ENCODE measurements at places on chromosomes 5 and 9.

- DNase-seq = no peak
Measured at GRCh38 chr5:99177796-99178195, 249.0 kb upstream of the CHD1 start.

- peak; percentile 63 for DNase-seq
Measured at GRCh38 chr9:26656003-26656870, 236.4 kb downstream of the CAAP1 start.

GRCh38 chr9:76571743-76572146 lies 112.8 kb downstream of the GCNT1 start:
- no peak for DNase-seq

GRCh38 chr5:34043099-34043876 lies at the start of gene C1QTNF3:
Gene C1QTNF3 (minus strand): TSS chr5:34043213. CDS start chr5:34043125, 88 bp downstream.
- DNase-seq = no peak

DNA sequence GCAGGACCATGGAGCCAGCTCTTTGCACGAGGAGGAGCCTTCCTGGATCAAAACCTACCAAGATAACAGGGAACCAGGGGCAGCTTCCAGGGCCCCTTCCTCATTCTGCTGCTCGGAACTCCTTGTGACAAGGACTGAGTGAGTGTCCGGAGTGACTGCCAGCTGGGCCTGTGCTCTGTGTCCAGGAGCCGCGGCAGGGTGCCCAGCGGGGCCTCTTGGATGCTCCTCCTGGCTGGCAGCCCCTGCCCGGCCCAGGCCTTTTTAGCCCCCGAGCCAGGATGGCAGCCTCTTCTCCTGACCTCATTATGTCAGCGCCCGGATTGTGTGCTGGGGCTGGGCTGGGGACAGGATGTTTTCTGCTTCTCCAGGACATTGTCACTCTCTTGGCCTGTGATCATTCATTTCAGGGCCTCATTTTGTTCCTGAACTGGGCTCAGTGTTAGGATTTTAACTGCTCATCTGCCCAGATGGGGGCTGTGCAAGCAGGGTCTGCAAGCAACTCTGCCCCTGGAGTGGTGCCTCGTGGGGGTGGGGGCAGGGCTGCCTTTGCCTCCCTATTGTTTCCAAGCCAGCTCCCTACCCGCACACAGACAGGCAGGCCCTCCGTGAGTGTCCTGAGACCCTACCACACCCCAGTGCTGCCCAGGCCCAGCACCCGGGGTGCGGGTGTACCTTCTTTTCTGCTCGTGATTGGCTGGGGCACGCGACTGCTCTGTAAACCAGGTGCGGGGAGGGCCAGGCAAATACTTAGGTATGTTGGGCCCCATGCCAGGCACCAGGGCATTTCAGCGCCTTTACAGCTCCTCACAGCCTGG lies 161.6 kb downstream of the COL23A1 start:
- DNase-seq = peak; percentile 30

DNA sequence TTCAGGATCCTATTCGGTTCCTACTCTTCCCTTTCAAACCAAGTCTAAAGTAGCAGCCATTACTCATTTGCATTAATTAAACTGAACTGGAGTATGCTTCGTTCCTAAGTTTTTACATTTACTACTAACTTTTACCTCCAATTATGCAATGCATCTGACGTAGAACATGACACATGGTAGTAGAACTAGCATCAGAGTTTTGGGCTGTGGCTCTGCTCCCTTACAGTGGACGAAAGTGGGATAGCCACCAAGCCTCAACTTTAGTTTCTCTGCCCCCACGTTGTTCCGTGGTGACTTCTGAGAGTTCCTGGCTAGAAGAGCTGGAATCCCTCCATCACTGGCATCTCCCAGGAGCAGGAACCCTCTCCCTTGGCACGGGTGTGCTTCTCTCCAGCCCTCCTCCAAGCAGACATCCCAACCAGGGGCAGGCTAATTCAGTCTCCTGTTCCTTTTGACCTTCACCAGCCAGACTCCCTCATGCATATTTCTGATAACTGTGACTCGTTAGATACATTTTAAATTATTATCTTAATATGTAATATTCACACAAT lies 2.9 kb downstream of the IFNE start:
- DNase-seq = no peak

DNA sequence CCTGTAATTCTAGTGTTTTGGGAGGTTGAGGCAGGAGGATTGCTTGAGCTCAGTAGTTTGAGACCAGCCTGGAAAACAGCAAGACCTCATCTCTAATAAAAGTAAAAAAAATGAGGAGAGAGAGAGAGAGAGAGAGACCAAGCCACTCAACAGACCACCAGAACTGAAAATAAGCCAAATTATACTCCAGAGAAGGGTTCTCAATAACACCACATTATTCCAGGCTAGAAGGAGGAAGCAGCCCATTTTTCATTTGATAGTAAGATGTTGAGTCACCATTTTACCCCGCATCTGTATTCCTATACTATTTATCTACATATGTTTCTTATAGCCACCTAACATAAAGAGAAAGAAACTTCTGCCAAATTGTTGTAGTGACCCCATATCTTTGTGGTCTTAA lies 134.8 kb downstream of the PCSK5 start:
- no peak for DNase-seq

- no peak for DNase-seq
Measured at GRCh38 chr9:92119586-92119985, 4.4 kb upstream of the SPTLC1 start.

GRCh38 chr5:117792476-117792875 lies 1195.9 kb downstream of the DTWD2 start:
- DNase-seq = no peak

GRCh38 chr9:22060831-22061383 lies 51.8 kb upstream of the CDKN2B start:
- no peak for DNase-seq

GRCh38 chr5:73437777-73438644 lies 10.6 kb downstream of the FOXD1 start:
- no peak for DNase-seq

- DNase-seq = no peak
Measured at GRCh38 chr5:170701334-170701733, 82.2 kb upstream of the GABRP start.

GRCh38 chr9:79630521-79631403 lies 59.0 kb downstream of the TLE4 start:
- no peak for DNase-seq

DNA sequence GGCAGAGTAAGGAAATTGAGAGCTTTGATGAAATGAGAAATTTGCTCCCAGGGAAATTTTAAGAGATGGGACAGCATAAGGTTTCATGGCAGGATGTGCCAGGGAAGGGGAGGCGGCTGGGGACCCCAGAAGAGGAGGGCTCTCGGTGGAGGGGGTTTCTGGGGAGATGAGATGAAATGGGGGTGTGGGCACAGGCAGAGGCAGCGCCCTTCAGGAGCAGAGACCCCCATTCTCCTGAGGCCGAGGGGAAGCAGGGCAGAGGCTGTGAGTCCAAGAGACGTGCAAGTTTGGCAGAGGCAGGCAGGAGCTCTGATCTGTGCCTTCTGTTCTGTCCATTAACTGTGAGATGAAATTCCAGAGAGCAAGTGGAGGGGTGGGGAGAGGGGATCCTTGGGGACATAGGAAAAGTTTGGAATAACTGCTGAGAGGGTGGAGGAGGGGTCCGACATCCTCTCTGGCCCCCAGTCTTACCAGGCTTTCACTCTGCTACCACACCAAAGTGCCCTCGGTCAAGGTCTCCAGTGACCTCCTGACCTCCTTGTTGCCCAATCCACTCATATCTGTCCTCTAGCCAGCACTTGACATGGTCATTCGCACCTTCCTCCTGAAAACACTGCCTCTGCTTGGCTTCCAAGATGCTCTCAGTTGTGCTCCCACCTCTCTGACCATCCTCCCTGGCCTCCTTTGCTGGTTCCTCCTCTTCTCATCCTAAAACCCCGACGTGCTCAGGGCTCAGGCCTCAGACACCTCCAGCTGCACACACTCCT lies 108.1 kb upstream of the MVB12B start:
- no peak for DNase-seq

DNA sequence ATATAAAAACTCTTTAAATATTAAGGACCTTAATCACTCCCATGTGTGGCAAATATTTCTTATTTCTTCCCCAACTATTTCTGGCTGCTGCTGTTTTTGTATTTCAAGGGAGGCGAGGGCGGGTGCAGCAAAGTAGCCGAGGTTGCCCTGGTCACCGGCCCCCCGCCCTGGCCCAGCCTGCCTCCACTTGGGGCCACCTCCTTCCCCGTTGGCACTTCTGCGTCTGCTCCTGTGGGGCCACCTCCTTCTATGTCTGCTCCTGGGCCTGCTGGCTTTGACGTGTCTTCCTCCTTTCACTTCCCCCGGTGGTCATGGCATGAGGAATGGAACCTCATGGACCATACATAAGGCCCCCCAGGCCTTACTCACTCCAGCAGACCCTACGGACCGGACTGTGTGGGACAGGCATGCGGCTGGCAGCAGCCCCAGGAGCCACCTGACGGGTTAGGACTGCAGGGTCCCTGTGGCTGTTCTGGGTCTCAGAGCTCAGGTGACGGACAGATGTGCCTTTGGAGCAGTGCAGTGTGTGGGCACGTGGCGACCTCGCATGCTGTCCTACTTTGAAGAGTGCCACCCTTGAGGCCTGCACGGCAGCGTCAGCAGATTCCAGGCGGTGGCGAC lies 5.8 kb upstream of the ENTPD8 start:
- no peak for DNase-seq

GRCh38 chr5:127290946-127291693 lies 524 bp downstream of the MEGF10 start:
- peak; percentile 22 for DNase-seq

- DNase-seq = no peak
Measured at GRCh38 chr9:129786481-129786880, 16.5 kb upstream of the TOR1B start.
